ENCODE measurements at places on chromosomes 12 and 14.

DNA sequence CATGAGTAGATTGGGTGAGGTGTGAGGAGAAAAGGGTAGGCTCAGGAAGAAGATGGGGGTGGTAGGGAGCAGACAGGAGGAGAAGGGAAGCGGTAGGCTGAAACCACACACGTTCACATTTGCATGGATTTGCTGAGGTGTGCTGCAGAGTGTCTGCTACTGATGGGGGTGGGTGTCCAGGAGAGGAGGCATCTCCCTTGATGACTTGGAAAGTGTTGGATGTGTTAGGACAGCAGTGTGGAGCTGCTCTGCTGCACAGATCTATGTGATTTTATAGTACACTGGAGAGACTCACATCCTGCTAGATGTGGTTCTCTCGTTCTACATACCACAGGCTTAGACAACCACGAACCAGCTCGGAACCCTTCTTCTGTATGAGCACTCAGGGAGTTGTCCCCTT lies 9.3 kb downstream of the ZFHX2 start:
- no peak for DNase-seq

GRCh38 chr12:46442738-46443137 lies 70.2 kb upstream of the SLC38A2 start:
- no peak for DNase-seq

GRCh38 chr14:65024957-65025356 lies 38.3 kb downstream of the FNTB start:
- no peak for DNase-seq

DNA sequence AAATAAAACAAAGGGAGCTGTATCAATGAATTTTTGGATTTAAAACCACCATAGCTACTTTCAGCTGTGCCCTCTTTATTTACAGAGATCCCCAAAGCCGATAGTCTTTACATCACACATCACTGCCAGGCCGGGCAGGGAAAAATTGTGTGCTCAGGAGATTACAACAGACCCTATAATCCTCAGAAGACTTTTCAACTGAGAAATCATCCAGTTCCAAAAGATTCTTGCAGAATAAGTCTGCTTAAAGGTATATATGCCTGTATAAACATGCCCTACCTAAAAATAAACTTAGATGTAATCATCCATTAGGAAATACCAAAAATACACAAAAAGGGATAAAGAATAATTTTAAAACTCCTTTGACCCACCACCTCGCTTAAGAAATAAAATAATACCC lies 70.1 kb upstream of the MAP1LC3B2 start:
- no peak for DNase-seq

GRCh38 chr14:32514236-32514635 lies 185.1 kb downstream of the AKAP6 start:
- DNase-seq, result no peak

GRCh38 chr12:12716793-12717585 lies at the start of gene CDKN1B:
Gene CDKN1B (plus strand): TSS chr12:12717368. CDS start chr12:12717840, 472 bp downstream.
- DNase-seq, result peak; percentile 76

- DNase-seq, result no peak
These were observed 320.4 kb downstream of the BCL11B start for GRCh38 chr14:98951521-98952152.

- DNase-seq, result no peak
These were observed 268.7 kb downstream of the TMEM132D start for GRCh38 chr12:129635021-129635685.

GRCh38 chr14:59107819-59108218 lies 80.6 kb upstream of the DAAM1 start:
- no peak for DNase-seq

DNA sequence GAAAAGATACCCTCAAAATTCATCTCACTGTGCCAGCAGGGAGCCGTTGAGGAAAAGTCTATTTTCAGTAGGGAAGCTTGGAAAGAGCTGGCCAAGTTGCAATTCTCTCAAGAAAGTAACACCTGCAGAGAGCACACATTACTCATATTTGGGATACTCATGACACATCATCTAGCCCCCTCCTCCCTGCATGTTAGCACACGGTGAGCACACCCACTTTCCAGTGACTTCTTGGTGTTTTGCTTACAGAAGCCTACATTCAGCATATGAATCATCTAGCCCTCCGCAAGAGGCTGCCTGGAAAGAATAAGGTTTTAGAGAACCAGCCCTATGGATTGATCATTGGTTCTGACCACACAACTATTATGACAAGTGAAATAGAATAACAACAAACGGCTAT lies 124.5 kb downstream of the PTPRO start:
- no peak for DNase-seq
